ENCODE measurements at places on chromosomes 4 and X. TPM values are rescaled to one million over a fixed set of nuclear protein-coding genes. Genes with fewer than 3 reads are reported as not detected.

The ZNF674 gene
- 5.1 TPM for total RNA-seq

The SLC25A43 gene
- 33.5 TPM for total RNA-seq

The APELA gene
- total RNA-seq = 1.4 TPM

The CT45A1 gene
- total RNA-seq = not detected

The STATH gene
- total RNA-seq = not detected

The SYP gene
- not detected for total RNA-seq

GRCh38 chrX:40146262-40147125, 48.7 kb upstream of the BCOR start:
- peak overlapping the region; percentile 30 for H3K4me3 ChIP-seq
- H3K36me3 ChIP-seq = no peaks in the 10 kb centered on the region
- peak; percentile 44 for DNase-seq
- no peaks in the 10 kb centered on the region for H3K27me3 ChIP-seq
- peak overlapping the region; percentile 80 for H3K27ac ChIP-seq
- H3K4me1 ChIP-seq = no peaks in the 10 kb centered on the region

DNA sequence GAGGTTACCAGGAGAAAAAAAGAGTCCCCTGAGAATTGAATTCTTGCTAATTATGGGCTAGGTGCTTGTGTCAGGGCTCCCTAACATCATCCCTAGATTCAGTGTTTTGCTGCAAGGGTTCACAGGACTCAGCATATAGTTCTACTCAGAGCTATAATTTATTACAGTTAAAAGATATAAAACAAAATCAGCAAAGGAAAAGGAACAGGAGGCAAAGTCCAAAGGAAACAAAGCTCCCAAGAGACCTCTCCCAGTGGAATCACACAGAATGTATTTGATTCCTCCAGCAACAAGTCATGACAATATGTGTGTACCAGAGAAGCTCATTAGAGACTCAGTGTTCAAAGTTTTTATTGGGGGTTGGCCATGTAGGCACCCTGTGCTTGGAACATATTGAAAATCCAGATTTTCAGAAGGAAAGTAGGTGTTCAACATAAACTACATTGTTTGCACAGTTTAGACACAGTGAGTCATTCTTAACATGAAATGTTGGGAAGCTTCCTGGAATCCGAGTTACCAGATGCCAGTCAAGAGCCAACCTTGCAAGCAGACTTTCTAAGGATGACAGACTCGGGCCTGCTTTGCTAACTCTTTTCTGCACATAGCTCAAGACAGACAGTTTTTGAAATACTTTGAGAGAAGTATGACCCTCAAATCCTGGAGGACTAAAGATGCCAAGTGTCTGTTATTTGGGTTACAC, 311.3 kb upstream of the EMCN start:
- H3K4me1 ChIP-seq = no peaks in the 10 kb centered on the region
- DNase-seq = no peak

GRCh38 chrX:39645178-39645895, 452.4 kb downstream of the BCOR start:
- H3K4me1 ChIP-seq = no peaks in the 10 kb centered on the region
- peak overlapping the region; percentile 76 for H3K27ac ChIP-seq
- no peaks in the 10 kb centered on the region for H3K36me3 ChIP-seq
- DNase-seq = peak; percentile 84
- H3K4me3 ChIP-seq = no peak overlapping the region
- no peaks in the 10 kb centered on the region for H3K27me3 ChIP-seq

- no peak overlapping the region for H3K4me3 ChIP-seq
- DNase-seq = no peak
- no peak overlapping the region for H3K27ac ChIP-seq
- H3K4me1 ChIP-seq = no peaks in the 10 kb centered on the region
- H3K27me3 ChIP-seq = no peaks in the 10 kb centered on the region
These were observed 1459.9 kb downstream of the PCDH7 start for GRCh38 chr4:32180086-32180485.

DNA sequence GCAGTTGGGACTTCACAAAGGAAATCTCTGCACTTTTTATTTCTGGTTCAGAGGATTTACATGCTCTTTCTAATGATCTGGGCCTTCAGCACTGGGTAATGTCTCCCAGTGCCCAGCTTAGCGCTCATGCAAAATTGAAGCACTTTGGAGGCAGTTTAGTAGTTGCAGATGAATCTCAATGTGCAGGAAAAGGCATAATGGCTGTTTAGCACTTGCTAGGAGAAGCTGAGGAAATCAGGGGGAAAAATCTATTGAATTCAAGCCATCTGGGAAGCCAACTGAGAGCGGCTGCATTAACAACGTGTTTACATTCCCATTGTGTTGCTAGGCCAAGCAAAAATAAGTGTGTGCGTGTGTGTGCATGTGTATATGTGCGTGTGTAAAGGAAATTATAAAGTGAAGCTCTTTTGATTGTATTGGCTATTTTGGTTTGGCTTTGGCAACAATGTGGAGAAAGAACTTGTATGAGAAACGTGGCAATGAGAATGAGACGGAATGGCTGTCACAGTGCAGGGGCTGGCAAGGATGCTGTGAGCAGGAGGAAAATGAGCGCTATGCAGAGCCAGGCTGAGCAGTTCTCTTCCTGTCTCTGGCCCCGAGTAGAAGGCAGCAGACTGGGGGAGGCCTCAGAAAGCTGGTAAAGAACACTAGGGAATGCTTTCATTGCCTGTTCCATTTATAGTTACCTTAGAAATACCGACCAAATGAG, 231.5 kb downstream of the UNC5C start:
- H3K27ac ChIP-seq = no peak overlapping the region
- H3K4me3 ChIP-seq = no peak overlapping the region
- H3K36me3 ChIP-seq = no peaks in the 10 kb centered on the region

GRCh38 chrX:21373001-21373400, 1.2 kb upstream of the CNKSR2 start:
- H3K27me3 ChIP-seq = no peaks in the 10 kb centered on the region
- no peak for DNase-seq
- H3K4me1 ChIP-seq = no peaks in the 10 kb centered on the region
- H3K36me3 ChIP-seq = no peaks in the 10 kb centered on the region
- H3K4me3 ChIP-seq = no peak overlapping the region

DNA sequence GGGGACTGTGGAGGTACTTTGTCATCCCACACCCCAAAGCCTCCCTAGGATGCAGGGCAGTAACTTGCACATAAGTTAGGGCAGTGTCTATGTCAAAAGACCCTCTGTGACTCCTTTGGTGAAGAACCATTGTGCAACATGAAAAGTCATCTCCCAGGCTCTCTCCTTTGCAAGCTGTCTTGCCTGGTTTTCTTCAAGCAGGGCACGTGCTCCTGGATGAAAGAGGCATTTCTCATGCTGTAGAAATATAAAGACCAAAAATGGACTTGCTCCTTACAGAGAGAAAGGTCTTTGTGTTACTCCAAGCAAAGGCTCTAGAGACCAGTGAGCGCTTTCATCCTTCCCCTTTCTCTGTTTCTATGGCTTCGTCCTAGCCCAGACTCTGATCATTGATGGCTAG, 44.9 kb downstream of the PLAC1 start:
- no peaks in the 10 kb centered on the region for H3K27me3 ChIP-seq
- no peak overlapping the region for H3K4me3 ChIP-seq
- H3K36me3 ChIP-seq = no peaks in the 10 kb centered on the region
- H3K4me1 ChIP-seq = no peaks in the 10 kb centered on the region

- no peak overlapping the region for H3K27ac ChIP-seq
- H3K4me1 ChIP-seq = no peaks in the 10 kb centered on the region
- H3K36me3 ChIP-seq = no peaks in the 10 kb centered on the region
- DNase-seq = no peak
- no peaks in the 10 kb centered on the region for H3K27me3 ChIP-seq
These were observed 52.9 kb upstream of the TRPC5OS start for GRCh38 chrX:111823128-111823527.

DNA sequence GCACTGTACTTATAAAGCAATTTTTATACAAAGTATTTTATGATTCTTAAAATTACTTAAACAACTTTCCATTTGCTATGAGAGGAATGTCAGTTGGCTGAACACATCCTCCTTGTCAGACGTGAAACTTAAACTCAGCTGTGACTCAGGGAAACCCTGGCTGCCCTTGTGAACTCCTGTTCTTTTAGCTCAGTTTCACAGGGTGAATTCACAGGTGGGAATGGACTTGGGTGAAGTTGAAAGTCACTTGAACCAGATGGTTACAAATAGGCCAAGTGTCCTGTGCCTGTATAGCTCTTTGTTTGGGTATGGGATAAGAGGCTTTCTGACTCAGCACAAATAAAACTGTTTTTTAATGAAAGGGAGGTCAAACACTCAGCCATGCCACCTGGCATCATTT, 67.4 kb upstream of the FAM47B start:
- H3K36me3 ChIP-seq = no peaks in the 10 kb centered on the region
- DNase-seq = no peak
- H3K27ac ChIP-seq = no peak overlapping the region
- H3K27me3 ChIP-seq = no peaks in the 10 kb centered on the region
- no peaks in the 10 kb centered on the region for H3K4me1 ChIP-seq

- DNase-seq = no peak
- no peak overlapping the region for H3K4me3 ChIP-seq
- no peaks in the 10 kb centered on the region for H3K4me1 ChIP-seq
These were observed 7.2 kb upstream of the SDAD1 start for GRCh38 chr4:75997946-75998345.

GRCh38 chr4:3035249-3035648, 39.1 kb downstream of the HTT-AS start:
- H3K4me1 ChIP-seq = no peaks in the 10 kb centered on the region
- DNase-seq = no peak
- no peak overlapping the region for H3K4me3 ChIP-seq
- no peak overlapping the region for H3K27ac ChIP-seq

GRCh38 chr4:150570862-150571261, 11.1 kb upstream of the MAB21L2 start:
- H3K4me1 ChIP-seq = no peaks in the 10 kb centered on the region
- no peak overlapping the region for H3K27ac ChIP-seq
- DNase-seq = no peak
- no peaks in the 10 kb centered on the region for H3K36me3 ChIP-seq
- H3K4me3 ChIP-seq = no peak overlapping the region

GRCh38 chrX:132433001-132433400, 55.8 kb downstream of the MBNL3 start:
- no peaks in the 10 kb centered on the region for H3K4me1 ChIP-seq
- no peak overlapping the region for H3K4me3 ChIP-seq
- no peak overlapping the region for H3K27ac ChIP-seq
- H3K36me3 ChIP-seq = no peaks in the 10 kb centered on the region

- no peaks in the 10 kb centered on the region for H3K27me3 ChIP-seq
- no peak for DNase-seq
- no peak overlapping the region for H3K27ac ChIP-seq
- H3K4me1 ChIP-seq = no peaks in the 10 kb centered on the region
These were observed 6.8 kb upstream of the VSIG4 start for GRCh38 chrX:66046612-66047235.

DNA sequence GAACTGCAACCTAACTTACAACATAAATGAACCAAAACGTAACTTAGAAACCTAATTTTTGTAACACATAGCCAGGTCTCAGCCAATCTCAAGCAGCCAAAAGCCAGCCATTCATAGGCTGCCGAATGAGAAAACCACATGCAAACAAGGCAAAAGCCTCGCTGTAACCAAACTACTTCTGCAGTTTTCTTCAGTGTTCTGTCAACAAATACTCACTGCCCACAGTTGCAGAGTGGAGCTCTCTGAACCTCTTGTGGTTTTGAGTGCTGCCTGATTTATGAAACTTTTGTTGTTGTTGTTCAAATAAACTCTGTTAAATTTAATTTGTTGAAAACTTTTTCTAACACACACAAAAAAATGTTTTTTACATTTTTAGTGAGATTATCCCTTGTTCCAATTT, 251.2 kb downstream of the PAPSS1 start:
- H3K4me1 ChIP-seq = no peaks in the 10 kb centered on the region
- H3K36me3 ChIP-seq = no peaks in the 10 kb centered on the region
- no peaks in the 10 kb centered on the region for H3K27me3 ChIP-seq
- no peak for DNase-seq

Measured in uterus (tissue), 4 donors.